ENCODE measurements at places on chromosomes 16 and 17.

DNA sequence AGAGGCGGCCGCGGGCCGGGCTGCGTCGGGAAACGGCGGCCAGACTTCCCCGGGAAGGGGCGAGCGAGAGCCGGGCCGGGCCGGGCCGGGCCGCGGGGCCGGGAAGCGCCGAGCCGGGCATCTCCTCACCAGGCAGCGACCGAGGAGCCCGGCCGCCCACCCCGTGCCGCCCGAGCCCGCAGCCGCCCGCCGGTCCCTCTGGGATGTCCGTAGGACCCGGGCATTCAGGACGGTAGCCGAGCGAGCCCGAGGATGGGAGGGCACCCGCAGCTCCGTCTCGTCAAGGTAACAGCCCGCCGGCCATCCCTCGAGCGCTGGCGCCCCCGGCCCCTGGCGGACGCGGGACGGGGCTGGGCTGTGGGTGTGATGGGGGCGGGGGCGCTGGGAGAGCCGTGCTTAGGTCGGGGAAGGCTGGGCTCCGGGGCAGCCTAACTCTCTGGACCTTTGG lies at the start of gene CRHR1:
TSS of gene CRHR1 (plus strand) at position 28 of the 448 bp plus-strand sequence. CDS start at position 253, 225 bp downstream.
- DNase-seq: peak; percentile 5

DNA sequence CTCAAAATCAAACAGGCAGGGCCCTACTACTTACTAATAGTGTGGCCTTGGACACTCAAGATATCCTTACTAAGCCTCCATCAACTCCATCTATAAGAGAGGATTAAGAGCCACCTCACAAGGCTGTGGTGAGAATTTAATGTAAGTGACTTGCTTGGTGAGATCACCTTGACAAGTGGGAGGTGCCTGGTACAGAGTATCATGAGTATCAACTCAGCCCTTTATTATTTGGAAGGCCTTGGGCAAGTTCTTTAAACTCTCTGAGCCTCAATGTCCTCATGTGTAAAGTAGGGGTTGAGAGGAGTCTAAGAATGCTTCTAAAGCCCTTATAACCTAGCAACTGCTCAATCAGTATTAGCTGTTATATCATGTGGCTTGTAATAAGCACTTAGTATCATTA lies 15.0 kb downstream of the THUMPD1 start:
- DNase-seq: no peak

DNA sequence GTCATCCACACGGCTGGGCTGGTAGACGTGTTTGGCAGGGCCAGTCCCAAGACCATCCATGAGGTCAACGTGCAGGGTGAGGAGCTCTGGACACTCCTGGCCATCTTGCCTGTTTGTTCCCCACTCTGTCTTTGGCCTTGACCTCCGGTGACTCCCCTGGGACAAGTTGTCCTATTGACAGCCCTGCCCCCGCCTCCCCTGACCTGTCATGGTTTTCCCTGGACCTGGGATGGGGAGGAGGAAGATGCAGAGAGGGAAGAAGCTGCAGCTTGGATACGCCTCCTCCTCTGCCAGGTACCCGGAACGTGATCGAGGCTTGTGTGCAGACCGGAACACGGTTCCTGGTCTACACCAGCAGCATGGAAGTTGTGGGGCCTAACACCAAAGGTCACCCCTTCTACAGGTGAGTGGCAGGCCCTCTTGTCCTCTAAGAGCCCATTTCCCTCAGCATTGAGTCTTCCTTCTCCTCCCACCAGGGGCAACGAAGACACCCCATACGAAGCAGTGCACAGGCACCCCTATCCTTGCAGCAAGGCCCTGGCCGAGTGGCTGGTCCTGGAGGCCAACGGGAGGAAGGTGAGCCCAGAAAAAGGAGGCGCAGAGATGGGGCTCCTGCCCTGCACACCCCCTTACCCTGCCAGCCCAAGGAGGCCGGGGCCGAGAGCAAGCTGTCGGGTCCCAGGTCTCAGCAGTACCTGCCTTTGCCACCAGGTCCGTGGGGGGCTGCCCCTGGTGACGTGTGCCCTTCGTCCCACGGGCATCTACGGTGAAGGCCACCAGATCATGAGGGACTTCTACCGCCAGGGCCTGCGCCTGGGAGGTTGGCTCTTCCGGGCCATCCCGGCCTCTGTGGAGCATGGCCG lies 1.4 kb downstream of the HSD3B7 start:
- DNase-seq: no peak

DNA sequence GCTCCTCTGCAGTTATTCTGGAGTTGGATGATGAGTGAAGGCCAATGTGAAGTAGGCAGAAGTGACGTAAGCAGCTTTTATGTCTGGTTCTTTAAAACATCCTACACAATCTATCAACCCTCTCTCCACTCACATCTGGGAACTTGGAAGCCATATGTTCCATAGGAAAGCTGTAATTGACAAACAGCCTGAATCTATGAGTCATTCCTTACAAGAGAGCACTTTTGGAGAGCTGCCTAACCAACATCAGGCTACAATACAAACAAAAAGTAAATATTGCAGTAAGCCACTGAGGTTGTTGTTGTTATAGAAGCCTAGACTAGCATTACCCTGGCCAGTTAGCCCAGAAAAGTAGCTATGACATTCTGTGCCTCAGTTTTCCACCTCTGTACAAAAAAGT lies 5.9 kb downstream of the CCL7 start:
- DNase-seq: no peak

GRCh38 chr17:77364381-77364911 lies 223.7 kb downstream of the SEC14L1 start:
- DNase-seq: no peak

DNA sequence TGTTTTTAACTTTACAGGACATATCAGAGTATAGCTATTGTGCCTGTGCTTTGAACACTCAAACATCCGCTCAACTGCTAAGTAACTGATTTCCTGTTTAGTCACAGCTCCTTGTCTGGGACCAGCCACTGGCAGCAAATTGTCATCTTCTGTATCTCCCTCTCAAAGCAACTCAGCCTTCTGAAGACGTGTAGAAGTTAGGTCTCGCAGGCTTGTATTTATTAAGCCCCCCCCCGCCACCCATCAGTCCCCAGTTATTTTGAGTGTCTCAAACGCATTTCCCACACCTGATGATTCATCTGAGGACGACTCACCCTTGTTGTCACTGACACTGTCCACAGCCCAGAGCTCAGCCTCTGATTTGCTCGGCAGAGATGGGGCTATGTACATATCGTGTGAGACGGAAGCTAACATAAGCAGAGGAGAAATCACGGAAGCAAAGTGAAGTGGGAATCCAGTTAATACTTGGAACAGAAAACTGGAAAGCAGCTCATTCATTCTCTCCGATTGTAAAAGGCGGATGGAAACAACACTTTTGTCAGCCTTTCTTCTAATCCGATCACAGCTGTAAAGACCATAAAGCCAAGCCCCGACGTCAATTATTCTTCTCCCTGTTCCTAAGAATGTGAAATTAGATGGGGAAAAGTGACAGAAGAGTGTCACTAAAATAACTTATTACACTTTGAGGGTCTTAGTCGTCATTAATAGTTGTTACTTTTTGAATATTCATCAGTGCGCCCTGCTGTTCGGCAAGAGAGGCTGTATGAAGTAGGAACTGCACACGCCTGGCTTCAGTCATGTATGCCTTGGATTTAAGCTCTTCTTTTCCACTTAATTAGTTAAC lies 64.2 kb downstream of the PITPNC1 start:
- DNase-seq: peak; percentile 66

- DNase-seq: peak; percentile 67
These were observed 36.2 kb downstream of the RGS9 start for GRCh38 chr17:65173284-65173793.

DNA sequence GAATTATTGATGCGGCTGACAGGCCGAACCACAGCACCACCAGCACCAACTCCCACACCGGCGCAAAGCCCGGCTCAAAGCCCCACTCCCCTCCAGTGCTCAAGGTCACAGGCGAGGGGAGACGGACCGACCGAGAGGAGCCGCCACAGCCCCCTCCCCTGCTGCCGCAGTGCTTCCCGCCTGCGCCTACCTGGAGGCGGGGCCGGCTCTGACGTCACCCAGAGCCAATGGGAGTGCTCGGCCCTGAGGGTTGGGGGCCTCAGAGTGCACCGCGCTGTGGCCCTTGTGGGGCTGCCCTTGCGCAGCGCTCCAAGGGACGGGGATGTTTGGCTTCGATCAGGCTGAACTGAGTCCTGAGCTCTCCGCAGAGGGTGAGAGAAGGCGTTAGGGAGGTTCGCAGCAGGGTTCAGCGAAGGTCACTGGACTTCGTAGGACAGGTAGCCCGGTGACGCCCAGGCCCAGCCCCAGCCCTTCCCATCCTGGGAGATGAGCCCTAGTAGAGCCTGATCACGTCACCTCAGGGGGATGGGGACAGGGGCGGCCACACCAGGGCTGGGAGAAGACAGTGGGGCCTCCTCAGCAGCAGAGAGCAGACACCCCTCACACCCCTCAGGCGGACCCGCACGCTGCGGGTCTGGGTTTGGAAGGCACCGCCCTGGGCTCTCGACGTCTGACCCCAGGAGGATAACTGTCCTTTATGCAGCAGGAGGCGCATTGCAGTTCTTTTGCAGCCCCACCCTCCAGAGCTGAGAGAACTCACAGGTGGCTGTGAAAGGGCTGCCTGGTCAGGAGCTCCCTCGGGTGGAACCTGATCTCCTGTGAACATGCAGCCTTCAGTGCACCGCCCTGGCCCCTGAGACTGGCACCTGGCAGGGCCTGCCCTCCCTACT lies 1.5 kb downstream of the NDRG4 start:
- peak; percentile 40 for DNase-seq

- DNase-seq: peak; percentile 81
These were observed at the start of gene APOBR for GRCh38 chr16:28494121-28494851. APOBR (plus strand) TSS chr16:28494643; CDS start chr16:28494682, 39 bp downstream.

GRCh38 chr17:69567130-69567529 lies 152.6 kb downstream of the MAP2K6 start:
- no peak for DNase-seq

DNA sequence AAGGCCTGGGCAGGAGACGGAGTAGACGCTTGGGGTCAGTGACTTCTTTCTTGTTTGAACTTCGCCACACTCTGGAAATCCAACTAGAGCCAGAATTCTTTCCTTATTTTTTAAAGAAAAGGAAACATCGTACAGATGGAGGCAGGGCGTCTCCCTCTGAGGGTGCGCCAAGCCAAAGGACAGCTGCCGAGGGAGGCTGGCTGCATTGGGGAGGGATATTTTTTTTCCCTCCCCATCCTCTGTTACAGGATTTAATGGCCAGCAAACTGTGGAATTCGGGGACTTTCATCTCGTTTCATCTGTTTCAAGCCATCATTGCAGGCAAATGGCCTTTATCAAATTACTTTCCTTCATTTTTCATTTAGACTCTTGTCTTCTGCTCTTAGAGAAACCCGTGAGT lies 15.9 kb downstream of the CDK5R1 start:
- no peak for DNase-seq

- DNase-seq: no peak
These were observed 11.2 kb downstream of the COL1A1 start for GRCh38 chr17:50190293-50190602.

- no peak for DNase-seq
These were observed 158.4 kb downstream of the CCDC182 start for GRCh38 chr17:57586742-57587141.

DNA sequence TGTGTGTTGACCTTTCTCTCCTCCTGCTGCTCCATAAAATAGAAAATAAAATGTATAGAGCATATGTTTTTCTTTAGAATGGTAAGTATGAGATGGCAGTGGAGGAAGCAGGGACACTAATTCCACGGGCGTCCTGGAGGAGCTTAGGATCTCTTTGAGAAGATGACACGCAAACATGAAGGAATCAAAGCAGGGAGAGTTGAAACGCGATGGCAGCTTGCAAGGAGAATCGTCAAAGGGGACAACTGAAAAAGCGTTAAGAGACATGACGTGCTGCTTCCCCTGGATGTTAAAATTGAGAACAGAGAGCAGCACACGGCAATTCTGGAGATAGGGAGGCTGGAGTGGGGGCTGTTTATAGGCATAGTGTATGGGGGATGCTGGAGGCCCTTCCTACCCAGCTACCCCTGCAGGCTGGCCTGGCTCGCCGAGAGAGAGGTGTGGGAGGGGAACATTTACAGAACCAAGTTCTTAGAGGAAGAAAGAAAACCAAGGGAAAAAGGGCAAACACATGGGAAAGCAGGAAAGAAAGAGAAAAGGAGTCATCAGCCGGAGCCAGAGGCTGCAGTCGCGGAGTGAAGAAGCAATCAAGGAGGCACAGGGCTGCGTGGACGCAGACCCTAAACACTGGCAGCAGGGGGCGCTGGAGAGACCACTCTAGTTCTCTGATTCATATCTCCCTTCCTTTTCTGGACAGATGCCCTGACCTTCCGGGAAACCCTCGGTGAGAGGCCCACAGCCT lies 55.8 kb downstream of the MYH13 start:
- peak; percentile 63 for DNase-seq

GRCh38 chr17:31339906-31340661 lies 18.7 kb upstream of the EVI2A start:
- no peak for DNase-seq

DNA sequence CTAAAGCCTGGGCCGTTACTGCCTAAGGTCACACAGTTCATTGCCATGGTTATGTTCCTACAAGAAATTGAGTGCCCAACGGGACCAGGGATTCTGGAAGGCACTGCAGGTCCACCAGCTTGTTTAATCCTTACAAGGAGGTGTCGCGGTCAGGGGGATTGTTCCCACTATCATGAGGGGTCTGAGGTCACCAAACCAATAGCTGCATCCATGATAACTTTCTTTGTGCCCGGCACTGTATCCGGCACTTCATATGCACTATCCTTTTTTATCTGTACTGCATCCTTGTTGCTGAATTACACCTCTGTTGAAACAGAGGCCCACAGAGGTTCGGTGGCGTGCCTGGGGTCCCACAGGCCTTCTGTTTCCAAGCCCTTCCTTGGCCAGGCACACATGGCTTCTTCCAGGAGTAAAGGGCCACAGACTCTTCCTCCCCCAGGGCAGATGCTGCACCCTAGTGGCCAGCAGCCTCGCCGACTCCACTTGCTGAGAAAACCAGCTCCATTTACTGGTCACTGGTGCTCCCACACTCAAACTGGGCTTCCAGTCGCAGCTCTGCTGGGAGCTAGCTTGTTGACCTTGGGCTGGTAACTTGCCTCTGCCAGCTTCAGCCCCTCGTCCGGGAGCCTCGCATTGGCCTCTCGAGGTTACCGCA lies 82.0 kb upstream of the PLCG2 start:
- DNase-seq: peak; percentile 63

DNA sequence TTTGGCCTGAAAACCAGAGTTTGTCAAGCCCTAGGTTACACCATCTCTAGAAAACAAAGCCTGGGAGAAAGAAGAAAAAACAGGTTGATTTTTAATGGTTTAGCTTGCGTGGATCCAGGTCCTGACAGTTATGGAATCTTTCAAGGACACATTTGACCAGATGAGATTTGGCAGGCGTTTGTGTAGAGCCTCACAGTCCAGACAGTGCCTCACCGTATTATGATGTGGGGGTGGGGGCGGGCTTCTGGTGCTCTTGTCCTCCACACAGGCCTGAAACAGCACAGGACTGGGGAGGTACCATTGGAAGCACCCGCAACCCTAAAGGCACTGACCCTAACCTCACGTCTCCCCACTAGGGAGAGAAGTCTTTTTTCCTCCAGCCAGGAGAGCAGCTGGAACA lies 19.6 kb downstream of the MVP start:
- no peak for DNase-seq
